Cortex of kidney (tissue), 1 donor: ENCODE measurements at places on chromosomes 1 and 21.

DNA sequence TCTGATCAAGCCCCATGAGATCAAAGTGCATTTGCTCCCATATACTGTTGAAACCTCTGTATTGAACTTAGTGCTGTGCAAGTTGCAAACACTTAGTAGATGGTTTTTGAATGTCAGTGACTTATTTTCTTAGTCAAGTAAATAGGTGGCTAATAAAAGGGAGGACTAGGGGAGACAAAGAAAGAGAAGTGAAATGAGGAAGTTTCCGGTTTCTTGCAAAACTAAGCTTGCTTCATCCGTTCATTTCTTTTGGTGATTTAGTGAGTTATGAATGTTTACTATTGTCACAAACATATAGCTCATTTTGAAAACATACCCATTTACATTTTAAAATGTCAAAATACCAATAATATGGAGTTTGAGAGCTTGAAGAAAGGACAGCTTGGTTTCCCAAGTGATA is 23.0 kb downstream of the ADAMTS5 start:
- no peak for DNase-seq

GRCh38 chr1:74811436-74812179 is 78.7 kb downstream of the TYW3 start:
- DNase-seq, result no peak

DNA sequence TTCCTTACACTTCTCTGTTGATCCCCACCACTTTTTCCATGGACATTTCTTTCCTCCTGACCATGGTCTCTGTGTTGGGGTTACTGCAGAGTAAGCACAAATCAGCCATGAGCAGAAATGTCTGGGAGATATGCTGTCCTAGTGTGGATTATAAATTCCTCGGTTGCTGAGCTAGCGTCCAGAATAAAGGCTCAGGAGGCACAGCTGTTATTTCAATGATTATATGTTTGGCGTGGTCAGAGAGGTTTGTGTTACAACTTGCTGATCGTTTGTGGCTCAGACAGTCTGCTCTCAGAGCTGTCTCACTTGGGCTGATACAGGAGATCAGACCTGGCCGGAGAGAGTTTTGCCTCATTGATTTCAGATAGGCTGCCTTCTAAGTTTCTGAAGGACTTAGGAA is 37.5 kb upstream of the LAMC2 start:
- DNase-seq, result no peak

DNA sequence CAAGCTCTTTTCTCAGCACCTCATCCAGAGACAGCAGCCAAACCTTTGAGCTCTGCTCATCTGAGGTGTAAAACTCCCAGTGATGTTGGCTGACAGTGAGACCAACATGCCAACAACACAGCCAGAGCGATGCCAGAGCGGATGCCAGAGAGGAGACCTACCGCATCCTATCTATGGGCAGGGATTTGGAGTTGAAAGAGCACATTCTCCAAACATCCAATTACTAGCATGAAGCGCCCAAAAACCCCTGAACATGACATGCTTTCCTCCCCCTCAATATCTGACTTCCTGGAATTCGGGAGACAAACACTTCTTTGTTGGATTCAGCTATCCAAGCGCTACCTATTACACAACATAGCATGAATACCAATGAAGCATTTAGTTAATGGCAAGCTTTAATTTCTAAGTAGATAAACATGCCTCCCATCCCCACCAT is 23.1 kb upstream of the PAXBP1 start:
- no peak for DNase-seq

DNA sequence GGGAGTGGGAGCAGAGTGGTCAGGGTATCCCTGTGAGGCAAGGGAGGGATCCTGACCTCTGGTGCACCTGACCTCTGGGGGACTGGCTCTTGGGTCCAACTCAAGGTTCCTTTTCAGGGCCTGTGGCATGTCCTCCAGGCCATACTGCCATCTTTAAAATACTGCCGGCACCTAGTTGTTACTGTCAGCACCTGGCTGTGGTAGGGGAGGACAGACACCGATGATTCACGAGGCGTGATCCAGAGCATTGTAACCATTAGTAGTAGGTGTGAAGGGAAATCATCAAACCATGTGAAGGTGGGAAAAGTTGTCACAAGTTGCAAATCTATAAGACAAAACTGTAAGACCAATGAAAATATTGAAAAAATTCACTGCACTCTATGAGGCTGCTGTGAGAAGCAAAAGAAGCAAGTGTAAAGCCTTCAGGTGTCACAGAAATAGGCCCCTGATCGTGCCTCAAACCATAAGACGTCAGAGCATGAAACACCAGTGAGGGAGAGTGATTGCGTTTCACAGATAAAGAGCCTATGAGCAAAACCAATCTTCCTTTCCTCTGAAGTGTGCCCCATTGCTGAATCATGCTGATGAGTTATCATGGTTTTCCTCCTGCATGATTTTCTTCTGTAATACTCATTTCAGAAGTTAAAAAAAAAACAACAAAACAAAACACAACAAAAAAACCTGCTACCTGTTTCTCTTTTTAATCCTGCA is 55.3 kb downstream of the CDC7 start:
- no peak for DNase-seq

DNA sequence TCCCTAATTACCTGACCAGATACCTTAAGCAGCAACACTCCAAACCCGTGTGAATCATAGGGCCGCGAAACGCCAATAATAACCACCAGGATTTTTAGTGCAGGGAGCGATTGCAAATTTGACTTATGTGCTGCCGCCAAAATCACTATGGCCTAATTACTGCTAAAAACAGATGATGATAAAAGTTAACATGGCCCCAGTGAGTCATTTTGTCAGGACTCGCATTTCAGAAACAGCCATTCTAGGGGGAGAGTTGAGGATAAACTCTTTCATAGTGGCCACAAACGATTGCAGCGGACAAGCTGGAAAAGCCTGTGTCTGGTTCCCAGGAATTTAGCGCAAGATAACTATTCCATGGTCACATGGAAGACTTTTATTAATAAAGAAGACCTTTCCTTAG is 103.4 kb downstream of the HLX start:
- no peak for DNase-seq

- DNase-seq, result no peak
Measured at GRCh38 chr1:37265786-37266667, 208.4 kb upstream of the ZC3H12A start.

- DNase-seq, result no peak
Measured at GRCh38 chr1:1364266-1364665, 5.9 kb upstream of the MXRA8 start.

DNA sequence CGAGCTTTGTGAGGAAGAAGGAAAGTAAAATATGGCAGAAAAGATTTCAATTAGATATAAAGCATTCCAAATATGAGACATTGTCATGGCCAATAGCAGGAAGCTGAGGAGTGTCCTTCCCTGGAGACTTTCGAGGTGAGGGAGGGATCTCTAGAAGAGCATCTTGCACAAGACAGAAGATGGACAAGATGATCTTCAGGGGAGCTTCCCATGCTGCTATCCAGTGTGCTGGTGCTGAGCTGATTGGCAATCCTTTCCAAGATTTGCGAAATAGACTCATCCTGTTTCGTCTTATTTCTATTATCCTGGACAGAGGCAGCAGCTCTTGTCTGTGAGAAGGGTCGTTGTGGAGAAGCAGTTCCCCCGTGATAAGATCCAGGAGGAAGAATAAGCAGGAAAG is 342.0 kb upstream of the CAMK1G start:
- no peak for DNase-seq

GRCh38 chr1:184588701-184589100 is 166.0 kb downstream of the EDEM3 start:
- no peak for DNase-seq

DNA sequence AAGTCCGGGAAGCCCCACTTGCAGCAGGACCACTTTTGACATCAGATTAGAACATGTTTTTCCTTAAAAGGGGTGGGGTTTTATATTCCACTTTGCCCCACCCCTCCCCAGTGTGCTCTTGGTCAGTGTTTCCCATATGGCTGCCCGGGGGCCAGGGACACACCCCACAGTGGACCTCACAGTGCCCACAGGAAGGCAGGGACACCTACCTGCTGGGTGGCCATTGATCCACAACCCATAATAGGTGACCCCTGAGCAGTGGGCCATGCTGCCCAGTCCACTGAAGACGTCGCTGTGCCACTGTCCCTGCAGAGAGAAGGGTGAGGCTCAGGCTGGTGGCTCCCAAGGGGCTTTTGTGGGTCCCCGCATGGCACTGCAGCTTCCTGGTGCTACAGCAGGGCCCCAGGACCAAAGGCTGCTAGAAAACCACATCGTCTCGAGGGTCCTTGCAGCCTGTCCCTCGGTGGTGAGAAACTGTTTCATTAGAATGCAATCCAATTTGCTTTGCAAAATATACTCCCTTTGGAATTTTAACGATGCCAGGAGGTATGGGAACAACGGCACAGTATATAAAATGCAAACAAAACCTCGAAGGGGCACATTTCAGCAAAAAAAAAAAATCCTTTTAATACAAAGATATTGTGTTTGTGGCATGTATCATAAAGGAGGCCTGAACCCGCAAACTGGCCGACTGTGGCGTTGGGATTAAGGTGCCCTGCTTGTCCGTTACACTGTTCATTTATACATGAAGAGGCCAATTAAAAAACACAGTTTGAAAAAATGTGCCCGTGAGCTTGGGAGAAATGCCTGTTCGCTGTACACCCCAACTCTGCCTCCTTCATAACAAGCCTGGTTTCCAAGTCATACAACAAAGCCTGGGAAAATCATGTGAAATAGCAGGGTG is 16.9 kb downstream of the MORN1 start:
- no peak for DNase-seq

DNA sequence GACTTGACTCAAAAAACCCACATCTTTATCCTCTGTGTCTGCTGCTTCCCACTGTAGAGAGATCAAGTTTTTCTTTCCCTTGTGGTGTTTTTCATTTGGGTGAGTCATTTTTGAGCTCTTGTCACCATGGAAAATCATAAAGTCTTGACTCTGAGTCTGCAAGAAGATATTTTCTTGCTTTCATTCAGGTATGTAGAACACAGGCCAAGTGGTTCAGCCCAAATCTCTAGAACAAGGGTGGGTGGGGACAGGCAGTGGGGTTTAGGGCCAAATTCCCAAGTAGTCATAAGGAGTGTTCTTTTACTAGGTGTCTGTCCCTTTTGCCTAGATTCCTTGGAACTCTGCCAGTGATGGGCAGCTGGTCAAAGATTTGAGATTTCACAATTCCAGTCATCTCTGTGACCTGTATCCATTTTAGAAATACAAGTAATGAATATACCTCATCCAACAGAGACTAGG is 21.5 kb upstream of the ARHGAP29 start:
- DNase-seq, result no peak

DNA sequence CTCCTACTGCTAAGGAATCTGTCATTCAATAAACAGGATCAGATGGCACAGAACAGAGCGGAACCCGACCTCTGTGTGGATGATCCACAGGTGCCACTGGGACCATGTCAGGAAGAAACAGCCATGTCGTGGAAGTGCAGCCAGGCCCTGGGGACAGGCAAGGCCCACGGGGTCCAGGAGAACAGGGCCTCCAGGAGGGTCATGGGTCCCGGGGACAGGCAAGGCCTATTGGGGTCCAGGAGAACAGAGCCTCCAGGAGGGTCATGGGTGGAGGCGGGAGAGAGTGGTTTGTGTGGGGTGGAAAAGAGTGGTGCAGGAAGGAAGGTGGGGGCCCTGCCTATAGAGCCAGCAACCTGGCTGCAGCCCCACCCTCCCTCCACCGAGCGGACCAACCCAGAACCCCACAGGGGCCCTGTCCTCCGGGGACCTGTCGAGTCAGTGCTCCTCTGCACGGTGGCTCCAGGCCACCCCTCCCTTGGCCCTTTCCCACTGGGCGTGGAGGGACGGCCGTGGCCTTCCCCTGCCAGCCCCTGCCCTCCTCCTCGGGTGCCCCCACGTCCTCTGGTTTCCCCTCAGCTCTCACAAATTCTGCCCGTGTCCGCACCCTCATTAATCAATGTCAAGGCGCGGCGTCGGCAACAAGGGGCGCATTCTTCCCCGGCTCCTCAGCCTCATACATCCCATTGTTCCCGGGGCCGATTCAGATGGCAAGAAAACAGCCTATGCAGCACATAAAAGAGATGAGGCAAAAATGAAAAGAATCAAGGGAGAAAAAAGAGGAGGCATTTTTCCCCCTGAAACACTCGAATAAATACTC is 146.4 kb downstream of the PRDM16 start:
- no peak for DNase-seq

GRCh38 chr1:168362991-168363390 is 82.3 kb downstream of the TBX19 start:
- no peak for DNase-seq

DNA sequence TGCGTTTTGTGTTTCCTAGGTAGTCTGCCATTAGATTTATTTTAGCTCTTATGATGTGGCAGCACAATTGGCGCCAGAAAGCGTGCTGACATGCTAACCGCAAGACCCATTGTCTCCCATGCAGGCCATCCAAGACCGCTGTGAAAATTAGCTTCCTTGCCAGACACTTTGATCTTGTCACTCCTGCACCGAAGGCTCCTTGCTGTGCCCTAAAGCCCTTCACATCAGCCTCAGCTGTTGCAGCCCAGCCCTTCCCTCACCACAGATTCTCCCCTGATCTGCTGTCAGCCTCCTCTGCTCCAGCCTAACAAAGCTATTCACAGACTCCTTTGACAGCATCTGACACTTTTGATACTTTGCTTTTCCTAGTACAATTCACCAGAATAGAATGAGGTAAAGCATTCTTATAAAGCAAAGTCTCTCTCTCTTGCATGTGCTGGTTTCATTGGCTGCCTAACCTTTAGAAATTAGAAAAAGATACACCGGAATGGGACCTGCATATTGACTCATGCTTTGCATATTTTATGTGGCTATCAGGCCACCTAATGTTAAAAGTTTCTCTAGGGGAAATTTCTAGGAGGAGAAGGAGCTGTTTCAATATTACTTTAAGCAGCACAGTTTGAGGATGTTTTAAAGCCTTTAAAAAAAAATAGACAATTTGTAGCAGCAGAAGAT is 280.3 kb upstream of the FMN2 start:
- DNase-seq, result no peak

- DNase-seq, result no peak
Measured at GRCh38 chr1:245704341-245704740, 549.6 kb downstream of the KIF26B start.

- DNase-seq, result no peak
Measured at GRCh38 chr1:38153778-38154470, 107.3 kb upstream of the POU3F1 start.

DNA sequence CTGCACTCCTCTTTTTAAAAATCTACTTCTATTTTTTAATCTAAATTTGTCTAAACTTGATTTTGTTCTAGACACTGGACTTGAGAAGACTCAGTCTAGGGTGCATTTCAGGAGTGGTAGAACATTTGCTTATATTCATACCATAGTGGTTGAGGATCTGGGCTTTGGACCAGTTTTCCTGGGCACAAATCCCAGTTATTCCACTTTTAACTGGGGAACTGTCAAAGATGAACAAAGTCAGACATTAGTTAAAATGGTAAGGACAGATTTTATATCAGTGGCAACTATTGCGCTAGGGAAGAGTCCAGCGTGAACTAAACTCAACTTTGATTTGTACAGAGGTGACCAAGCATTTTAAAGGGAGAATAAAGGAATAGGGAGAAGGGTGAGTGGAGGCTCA is 102.4 kb downstream of the FMN2 start:
- no peak for DNase-seq
